ENCODE measurements at places on chromosomes 6 and 20.

GRCh38 chr6:29887819-29888776 lies 54.2 kb upstream of the HLA-A start:
- DNase-seq, result no peak

GRCh38 chr6:15205321-15205720 lies 40.5 kb upstream of the JARID2 start:
- no peak for DNase-seq

GRCh38 chr6:108596956-108597355 lies 36.2 kb downstream of the FOXO3 start:
- DNase-seq, result no peak

DNA sequence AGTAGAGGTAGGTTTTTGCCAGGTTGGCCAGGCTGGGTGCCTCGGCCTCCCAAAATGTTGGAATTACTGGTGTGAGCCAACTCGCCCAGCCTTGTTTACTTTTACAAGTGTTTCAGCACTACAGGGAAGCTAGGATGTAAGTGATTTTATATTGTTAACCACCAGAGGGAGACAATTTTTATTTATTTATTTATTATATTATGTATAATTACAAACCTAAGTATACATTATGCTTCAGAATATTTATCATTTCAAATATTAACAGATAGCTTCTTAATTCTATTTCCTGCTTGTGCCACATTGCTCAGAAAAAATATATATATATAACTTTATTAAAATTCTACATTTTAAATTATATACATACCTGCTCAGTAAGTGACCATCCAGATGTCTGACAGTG lies 9.8 kb downstream of the MMUT start:
- no peak for DNase-seq

GRCh38 chr6:429515-430121 lies 38.1 kb downstream of the IRF4 start:
- no peak for DNase-seq

- no peak for DNase-seq
Observed at GRCh38 chr6:161115468-161115867, 123.9 kb downstream of the MAP3K4 start.

- peak; percentile 29 for DNase-seq
Observed at GRCh38 chr6:129578315-129578714, 131.7 kb downstream of the ARHGAP18 start.

- DNase-seq, result no peak
Observed at GRCh38 chr20:25223179-25223661, 24.7 kb upstream of the PYGB start.

- no peak for DNase-seq
Observed at GRCh38 chr6:139863964-139864363, 489.5 kb upstream of the CITED2 start.

GRCh38 chr6:123118811-123119210 lies 122.8 kb downstream of the CLVS2 start:
- DNase-seq, result no peak

- no peak for DNase-seq
Observed at GRCh38 chr20:62590309-62591121, 51.8 kb upstream of the SLCO4A1 start.

DNA sequence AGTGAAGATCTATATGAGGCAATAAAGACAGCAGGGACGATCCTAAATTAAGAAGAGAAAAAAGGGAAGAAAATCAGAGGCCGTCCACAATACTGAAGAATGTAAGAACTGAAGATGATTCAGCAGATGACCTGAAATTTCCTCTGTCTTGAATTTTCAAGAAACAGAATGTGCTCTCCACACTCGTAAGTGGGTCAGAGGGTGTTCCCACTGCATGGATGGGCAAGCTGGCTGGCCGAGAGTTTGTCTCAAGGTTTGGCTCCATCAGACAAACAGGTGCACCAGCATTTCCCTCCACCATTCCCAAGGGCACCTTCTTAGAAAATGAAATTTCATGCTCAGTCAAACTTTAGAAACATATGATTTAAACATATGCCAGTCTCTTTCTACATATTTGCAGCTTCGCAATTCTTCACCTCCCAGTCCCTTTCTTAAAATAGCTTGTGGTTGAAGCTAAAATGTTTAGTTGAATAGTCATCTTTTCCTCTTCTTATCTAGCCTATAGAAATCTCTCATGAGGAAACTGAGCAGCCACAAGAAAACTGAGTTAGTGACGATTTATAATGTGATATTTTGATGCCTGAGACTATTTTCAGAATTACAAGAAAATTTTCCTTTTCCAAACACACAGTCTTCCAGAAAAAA lies 576.4 kb downstream of the PRKN start:
- DNase-seq, result no peak
